CD4-positive, alpha-beta memory T cell (primary cell): ENCODE measurements at places on chromosomes 11 and 22. TPM values are rescaled to one million over a fixed set of nuclear protein-coding genes. Genes with fewer than 3 reads are reported as not detected.

The GDPD5 gene
- 160 TPM for total RNA-seq

DNA sequence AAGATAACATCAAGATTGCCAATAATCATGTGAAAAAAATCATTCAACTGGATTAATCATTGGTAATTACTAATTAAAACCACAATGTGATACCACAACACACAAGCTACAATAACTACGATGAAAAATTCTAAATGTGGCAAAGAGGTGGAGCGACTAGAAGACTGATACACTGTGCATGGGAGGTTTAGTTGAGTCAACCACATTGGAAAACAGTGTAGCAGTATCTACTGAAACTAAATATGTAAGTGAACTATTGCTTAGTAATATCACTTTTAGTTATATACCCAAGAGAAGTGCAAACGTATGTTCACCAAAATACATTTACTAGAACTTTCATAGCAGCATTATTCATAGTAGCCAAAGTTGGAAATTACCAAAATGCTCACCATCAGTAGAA is 359.9 kb downstream of the ETS1 start:
- no peak for DNase-seq

The SYT8 gene
- not detected for total RNA-seq

- DNase-seq, result no peak
Measured at GRCh38 chr22:33562501-33562900, 357.8 kb downstream of the LARGE1 start.

- no peak for DNase-seq
Measured at GRCh38 chr11:119450590-119451326, 27.8 kb upstream of the THY1 start.

DNA sequence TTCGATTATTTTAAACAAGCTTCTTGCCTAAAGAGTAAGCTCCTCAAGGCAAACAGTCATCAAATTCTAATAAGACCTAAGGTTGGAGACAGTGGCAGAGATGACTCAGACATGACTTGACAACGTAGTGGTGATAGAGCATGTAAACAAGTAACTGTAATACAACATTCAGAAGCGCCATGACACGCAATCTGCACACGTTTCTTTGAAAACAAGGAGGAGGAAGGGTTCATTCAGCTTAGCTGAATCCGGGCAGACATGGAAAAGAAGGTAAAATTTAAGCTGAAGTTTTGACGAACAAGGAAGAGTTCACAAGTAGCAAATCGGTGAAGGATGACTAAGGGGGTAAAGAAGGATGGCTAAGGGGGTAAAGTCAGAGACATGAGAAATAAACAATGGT is 152.4 kb upstream of the ZC3H12C start:
- DNase-seq, result no peak
